ENCODE measurements at places on chromosomes 7 and 10. TPM values are rescaled to one million over a fixed set of nuclear protein-coding genes. Genes with fewer than 3 reads are reported as not detected.

- no peak overlapping the region for H3K27ac ChIP-seq
- no peaks in the 10 kb centered on the region for H3K36me3 ChIP-seq
- no peak for DNase-seq
Observed at GRCh38 chr10:121244818-121245217, 353.4 kb downstream of the FGFR2 start.

The SLC26A5 gene
- total RNA-seq = not detected

- no peak overlapping the region for H3K4me3 ChIP-seq
- DNase-seq = no peak
- no peak overlapping the region for H3K27ac ChIP-seq
- no peaks in the 10 kb centered on the region for H3K4me1 ChIP-seq
- H3K27me3 ChIP-seq = no peaks in the 10 kb centered on the region
- no peaks in the 10 kb centered on the region for H3K36me3 ChIP-seq
Observed at GRCh38 chr10:34262985-34263384, 552.1 kb downstream of the PARD3 start.

The SLC25A13 gene
- 11.7 TPM for total RNA-seq

The GJD4 gene
- total RNA-seq = not detected

GRCh38 chr7:135716677-135717238 lies 11.2 kb downstream of the SLC13A4 start:
- no peaks in the 10 kb centered on the region for H3K27me3 ChIP-seq
- H3K27ac ChIP-seq = no peak overlapping the region
- no peaks in the 10 kb centered on the region for H3K36me3 ChIP-seq
- peak; percentile 88 for DNase-seq

DNA sequence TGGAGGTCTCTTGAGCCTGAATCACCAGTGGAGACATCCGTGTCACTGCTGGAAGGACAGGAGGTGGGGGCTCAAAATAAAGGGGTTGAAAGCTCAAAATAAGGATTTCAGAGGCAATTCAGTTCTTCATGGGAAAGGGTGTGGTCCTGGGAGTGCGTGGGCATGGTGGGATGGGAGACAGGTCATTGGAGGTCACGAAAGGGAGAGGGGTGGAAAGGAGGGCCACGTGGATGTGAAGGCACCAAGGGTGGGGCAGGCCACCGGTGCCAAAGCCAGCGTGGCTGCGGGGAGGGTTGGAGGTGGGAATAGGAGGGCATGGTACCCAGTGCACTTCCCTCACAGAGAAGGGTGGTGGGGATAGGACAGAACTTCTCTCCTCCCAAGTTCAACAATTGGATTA lies 59.7 kb downstream of the HTR5A start:
- no peak for DNase-seq
- no peaks in the 10 kb centered on the region for H3K27me3 ChIP-seq
- no peaks in the 10 kb centered on the region for H3K36me3 ChIP-seq
- H3K4me1 ChIP-seq = no peaks in the 10 kb centered on the region

The LRCH4 gene
- 5.0 TPM for total RNA-seq

The GTF2I gene
- total RNA-seq = 46.4 TPM

The GBX1 gene
- not detected for total RNA-seq

The SLC29A4 gene
- 2.5 TPM for total RNA-seq

Data from IMR-90 (cell line).